ENCODE measurements at places on chromosomes 7 and 10.

- DNase-seq: no peak
Measured at GRCh38 chr7:76285604-76286374, 16.7 kb upstream of the HSPB1 start.

GRCh38 chr10:95896071-95896850, 11.5 kb upstream of the CC2D2B start:
- DNase-seq: no peak

DNA sequence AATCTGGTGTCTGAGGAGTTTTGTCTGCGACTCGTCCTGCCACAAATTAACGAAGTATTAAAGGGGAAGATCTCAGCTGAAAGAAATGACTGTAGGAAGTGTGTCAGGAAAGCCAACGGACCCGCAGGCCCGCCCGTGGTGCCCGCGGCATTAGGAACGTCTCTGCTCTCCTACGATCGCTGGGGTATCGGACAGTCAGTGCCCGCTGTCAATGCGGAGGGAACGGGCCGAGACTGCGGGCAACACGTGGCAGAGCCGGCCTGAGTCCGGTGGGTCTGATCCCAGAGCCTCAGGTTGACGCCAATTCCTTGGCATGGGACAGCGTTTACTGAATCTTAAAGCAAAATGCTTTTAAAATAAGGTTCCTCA, 128.7 kb downstream of the KBTBD2 start:
- no peak for DNase-seq

- no peak for DNase-seq
Measured at GRCh38 chr10:61870526-61870895, 31.0 kb upstream of the ARID5B start.

DNA sequence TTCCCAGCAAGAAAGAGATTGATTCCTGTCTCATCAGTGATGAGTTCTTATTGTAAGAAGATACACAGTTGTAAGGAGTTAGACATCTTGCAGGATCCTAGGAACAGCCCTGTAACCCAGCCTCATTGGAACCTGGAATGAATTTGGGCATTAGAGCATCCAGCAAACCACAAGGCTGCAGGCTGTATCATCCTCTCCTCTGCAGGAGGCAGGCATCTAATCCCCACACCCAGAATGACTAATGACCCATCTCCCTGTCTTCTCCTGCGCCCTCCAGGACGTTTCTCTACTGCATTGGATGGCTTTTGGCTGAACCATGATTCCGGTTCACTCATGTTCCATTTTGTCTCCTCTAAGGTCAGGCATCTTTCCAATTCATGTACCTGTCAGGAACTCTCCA, 233.9 kb downstream of the POU6F2 start:
- DNase-seq: no peak

DNA sequence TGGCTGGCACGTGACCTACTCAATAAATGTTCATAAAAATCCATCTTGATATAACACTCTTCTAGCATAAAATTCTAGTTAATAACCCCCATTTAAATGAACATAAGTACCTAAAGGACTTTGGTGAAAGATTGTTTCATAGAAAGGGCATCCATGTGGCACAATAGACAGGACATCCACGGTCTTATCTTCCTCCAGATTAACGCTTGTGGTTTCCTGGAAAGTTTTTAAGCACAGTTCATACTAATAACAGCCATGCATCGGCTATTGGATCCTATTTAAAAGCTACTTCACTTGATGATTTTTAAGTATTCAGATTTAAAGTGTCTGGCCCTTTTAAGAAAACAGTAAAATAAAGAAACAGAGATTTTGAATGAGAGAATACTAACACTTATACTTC, 288.3 kb downstream of the AHR start:
- no peak for DNase-seq

DNA sequence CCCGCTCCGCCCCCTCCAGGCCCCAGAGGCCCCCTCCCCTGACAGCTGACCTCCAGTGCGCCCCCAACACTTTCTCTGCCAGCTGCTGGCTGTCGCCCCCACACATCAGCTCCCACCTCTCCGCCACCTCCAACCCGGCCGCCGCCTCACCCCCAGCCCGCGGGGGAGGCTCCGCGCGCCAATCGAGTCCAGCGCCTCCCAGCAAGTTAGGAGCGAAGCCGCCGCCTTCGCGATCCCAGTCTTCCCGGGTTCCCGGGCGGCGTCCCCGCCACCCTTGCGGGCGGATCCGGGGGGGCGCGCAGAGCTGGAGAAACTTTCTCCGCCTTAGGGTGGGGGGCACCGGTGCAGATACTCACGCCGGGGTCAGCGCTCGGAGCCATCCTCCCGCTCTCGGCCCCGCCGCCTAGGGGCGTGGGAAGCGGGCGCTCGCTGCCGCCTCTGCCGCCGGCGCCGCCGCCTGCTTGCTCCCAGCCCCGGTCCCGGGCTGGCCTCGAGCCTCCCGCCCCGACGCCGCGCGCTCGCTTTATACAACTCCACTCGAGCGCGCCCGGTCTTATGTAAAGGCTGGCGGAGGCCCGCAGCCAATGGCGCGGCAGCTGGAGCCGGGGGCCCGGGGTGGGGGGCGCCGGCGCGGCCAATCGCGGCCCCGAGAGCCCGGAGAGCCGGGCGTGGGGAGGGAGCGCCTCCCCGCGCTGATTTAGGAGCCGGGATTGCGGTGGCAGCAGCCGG, at the start of gene CRTAC1:
Gene CRTAC1, minus strand, starts transcription at position 529 of the 729 bp plus-strand sequence. Its CDS starts 149 bp downstream, at position 380.
- DNase-seq: no peak

DNA sequence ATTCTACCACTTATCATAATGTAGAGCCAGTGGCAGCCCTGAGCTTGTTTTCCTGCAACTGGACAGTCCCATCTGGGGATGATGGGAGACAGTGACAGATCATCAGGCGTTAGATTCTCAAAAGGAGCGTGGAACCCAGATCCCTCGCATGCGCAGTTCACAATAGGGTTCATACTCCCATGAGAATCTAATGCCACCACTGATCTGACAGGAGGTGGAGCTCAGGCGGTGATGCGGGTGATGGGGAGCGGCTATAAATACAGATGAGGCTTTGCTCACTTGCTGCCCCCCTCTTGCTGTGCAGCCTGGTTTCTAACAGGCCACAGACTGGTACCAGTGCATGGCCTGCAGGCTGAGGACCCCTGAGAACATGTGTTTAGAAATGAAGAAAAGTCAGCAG, 260.1 kb downstream of the CAMK1D start:
- no peak for DNase-seq

- DNase-seq: no peak
Measured at GRCh38 chr7:156661637-156662036, 21.1 kb downstream of the RNF32 start.

DNA sequence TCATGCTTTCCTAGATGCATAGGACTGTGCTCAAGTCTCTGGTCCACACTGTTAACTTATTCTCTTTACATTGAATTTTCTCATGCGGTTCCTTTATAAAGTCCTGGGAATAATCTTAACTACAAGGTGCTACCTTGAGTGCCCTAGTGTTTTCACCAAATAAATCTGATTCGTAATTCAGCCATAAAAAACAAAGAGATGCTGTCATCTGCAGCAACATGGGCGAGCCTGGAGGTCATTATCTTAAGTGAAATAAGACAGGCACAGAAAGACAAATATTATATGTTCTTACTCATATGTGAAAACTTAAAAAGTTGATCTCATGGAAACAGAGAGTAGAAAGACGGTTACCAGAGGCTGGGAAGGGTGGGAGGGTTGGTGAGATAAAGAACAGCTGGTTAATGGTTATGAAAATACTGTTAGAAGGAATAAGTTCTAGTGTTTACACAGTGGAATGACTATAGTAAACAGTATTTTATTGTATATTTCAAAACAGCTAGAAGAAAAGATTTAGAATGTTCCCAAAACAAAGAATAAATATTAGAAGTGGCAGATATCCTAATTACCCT, 38.3 kb downstream of the NT5C3A start:
- no peak for DNase-seq

- no peak for DNase-seq
Measured at GRCh38 chr7:101927802-101928201, 110.4 kb downstream of the CUX1 start.

DNA sequence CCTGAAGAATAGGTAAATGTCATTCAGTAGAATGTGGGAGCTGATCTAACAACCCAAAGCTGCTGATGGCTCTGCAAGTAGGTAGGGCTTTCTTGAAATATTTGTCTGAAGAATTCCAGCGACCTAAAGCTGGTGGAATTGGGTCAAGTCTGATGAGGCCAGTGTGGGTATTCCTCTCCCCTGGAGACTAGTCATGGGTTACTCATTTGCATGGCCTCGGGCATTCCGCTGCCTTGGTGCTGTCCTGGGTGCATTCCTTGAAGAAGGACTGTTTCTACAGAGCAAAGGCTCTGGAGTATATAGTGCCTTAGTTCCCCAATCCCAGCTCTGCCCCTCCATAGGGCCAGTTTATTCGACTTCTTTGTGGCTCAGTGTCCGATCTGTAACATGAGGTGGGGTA, 19.2 kb downstream of the PDK4 start:
- DNase-seq: no peak

DNA sequence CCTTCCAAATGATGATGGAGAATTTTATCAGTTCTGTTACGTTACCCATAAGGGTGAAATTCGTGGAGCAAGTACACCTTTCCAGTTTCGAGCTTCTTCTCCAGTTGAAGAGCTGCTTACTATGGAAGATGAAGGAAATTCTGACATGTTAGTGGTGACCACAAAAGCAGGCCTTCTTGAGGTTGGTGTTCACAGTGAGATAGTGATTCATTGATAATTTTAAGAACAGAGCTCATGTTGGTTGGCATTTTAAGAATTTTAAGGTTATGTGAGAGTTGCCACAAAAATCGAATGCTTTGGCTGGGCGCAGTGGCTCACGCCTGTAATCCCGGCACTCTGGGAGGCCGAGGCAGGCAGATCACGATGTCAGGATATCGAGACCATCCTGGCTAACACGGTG, 25.9 kb downstream of the TAX1BP1 start:
- DNase-seq: no peak

- no peak for DNase-seq
Measured at GRCh38 chr10:76055466-76055865, 624.0 kb downstream of the LRMDA start.

- DNase-seq: no peak
Measured at GRCh38 chr10:44755481-44755880, 155.7 kb upstream of the TMEM72 start.

- DNase-seq: no peak
Measured at GRCh38 chr7:114255404-114255841, 159.2 kb upstream of the FOXP2 start.

DNA sequence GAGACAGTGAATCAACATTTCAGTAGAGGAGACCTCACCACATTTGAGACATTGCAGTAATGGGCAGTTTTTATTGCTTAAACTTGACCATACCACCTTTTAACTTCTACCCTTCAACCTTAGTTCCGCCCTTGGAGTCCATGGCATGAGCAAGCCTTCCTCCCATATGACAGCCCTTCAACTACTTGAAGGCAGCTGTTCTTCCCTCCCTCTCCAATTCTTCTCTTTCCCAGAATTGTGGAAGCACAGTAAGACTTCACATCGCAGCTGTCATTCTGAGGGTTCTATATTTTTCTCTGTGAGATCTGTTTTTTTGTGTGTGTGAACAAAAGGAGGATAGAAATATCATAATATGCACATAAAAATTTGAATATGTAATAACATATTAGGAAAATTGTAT, 2.2 kb upstream of the TSPAN12 start:
- DNase-seq: no peak

DNA sequence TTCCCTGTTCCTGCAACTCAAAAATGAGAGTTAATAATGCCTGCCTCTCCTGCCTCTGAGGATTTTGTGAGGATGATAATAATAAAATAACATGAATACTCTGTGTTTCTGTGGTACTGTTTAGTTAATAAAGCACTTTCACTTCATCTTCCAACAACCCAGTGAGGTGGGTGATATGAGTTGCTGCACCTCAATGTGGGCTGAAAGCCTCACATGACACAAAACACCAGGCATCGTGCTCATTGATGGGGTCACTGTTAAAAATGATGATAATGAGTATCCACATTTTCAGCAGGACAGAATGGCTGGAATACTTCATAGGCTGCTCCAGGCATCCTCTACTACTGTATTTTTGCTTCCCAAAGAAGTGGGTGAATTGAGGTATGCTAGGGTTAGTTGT, 222.8 kb upstream of the NRP1 start:
- DNase-seq: no peak

DNA sequence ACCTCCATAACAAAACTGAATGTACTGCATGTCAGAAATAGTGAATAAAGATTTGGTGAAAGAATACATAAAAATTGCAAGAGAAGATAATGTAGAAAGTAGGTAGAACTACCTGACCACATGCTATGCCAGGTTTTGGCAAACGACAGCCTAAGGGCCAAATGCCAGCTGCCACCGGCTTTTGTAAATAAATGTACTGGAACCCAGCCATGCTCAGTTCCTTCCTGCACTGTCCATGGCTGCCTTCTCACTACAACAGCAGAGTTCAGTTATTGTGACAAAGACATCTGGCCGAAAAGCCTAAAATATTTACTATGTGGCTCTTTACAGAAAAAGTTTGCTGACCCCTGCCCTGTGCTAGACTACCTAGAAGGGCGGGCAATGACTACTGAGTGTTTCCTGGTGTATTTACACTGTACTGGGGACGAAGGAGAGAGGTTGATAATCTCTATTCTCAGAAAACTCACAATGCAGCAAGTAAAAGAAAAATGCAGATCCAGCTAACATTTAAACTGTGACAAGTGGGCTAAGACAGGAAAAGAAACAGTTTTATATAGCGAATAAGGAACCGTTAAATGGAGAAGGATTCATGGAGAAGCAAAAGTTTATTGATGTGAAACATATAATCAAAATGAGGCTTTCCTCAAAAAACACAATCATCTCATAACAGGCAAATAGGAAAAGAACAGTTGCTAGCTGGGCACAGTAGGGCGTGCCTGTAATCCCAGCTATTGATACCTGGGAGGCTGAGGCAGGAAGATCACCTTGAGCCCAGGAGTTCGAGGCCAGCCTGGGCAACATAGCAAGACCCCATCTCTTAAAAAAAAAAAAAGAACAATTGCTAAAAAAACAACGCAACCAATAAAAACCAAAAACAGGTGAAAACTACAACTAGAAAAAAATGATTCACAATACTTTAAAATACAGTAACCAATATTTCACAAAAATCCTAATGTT, 13.7 kb downstream of the KIN start:
- no peak for DNase-seq

GRCh38 chr7:105805447-105806019, 70.9 kb downstream of the ATXN7L1 start:
- DNase-seq: no peak

GRCh38 chr7:9192969-9193368, 759.6 kb downstream of the NXPH1 start:
- DNase-seq: no peak

GRCh38 chr7:39269034-39269433, 291.3 kb downstream of the POU6F2 start:
- no peak for DNase-seq

Measured in activated CD4-positive, alpha-beta T cell treated with anti-CD3 and anti-CD28 coated beads, Interleukin-2, amount 50 U/mL, for 24 hours (primary cell).